DMS 273 treated with DMSO at 0.1 percent for 48 hours (cell line): ENCODE measurements at places on chromosomes 3 and 15.

DNA sequence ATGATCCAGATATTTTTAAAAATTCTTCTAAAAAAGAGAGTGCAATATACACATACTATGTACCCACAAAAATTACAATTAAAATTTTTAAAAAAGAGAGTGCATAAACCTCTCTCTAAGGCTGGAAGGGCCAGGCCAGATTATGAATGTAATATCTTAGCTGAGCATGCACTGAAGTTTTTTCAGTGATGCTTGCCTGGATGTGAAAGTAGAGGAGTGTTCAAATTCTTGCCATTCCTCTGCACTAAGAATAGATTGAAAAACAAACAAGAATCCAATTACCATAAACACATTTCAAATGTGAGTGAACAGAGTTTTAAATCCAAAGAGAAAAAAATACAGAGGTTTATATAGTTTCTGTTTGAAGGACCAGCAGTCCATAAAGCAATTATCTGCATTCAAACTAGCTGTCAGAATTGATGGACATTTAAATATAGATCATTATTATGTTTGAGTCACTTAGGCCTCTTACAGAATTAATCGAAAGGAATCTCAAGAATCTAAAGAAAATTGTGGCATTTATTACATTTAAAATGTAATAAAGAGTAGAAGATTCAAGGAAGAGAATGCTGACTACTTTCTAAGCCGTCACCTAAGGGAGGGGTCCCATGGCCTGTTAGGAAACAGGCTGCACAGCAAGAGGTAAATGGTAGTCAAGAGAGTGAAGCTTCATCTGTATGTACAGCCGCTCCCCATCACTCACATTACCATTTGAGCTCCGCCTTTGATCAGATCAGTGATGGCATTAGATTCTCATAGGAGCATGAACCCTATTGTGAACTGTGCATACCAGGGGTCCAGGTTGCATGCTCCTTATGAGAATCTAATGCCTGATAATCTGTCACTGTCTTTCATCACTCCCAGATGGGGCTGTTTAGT is 159.3 kb upstream of the MDFIC2 start:
- DNase-seq = no peak

GRCh38 chr3:70000028-70000410 is 486 bp downstream of the SAMMSON start:
- DNase-seq = no peak

DNA sequence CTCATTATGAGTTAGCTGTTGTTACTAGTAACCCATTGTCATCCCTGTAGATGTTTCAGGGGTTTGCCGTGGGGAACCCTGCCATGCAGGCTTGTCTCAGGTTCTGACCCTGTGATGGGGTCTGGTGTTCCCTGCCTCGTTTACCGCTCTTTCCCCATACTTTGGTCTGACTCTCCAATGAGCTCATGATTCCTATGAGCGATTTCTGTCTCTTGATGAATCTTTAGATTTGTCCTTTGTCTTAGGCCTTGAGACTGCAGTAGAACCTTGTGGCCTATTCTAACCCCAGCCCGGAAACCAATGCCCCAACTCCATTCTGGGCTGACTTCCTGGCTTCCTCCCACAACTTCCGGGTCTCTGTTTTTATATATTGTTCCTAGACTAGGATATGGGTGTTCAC is 11.3 kb upstream of the IQGAP1 start:
- DNase-seq = no peak

- DNase-seq = no peak
These were observed 11.7 kb upstream of the TMC3 start for GRCh38 chr15:81385721-81386076.

DNA sequence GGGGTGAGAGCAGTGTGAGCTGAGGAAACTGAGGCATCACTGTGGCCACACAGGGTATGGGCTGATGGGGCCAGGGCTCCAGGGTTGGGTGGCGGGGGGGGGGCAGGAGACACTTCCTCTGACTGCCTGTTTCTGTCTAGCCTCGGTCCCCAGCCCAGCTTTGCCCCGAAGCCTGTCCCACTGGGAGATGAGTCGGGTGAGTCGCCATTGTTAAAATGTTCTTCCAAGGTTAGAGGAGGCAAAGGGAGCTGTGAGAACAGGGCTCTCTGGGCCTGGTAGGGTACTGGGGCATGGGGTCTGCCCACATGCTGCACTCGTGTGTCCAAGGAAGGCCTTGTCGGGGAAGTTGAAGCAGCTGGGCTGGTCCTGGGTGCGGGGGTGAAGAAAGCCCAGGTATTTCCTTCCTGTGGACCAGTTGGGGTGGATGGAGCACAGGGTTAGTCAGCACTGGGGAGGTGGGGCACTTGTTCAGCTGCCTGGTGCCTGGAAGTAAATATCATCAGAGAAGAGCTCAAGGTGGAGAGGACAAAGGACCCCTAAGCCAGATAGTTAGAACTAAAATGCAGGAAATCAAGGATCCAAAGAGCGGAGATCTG is 8.3 kb upstream of the JMJD7 start:
- DNase-seq = no peak

GRCh38 chr15:92383519-92384324 is 10.0 kb upstream of the ST8SIA2 start:
- no peak for DNase-seq

- DNase-seq = no peak
These were observed 562.1 kb downstream of the IGSF11 start for GRCh38 chr3:118472586-118472985.

DNA sequence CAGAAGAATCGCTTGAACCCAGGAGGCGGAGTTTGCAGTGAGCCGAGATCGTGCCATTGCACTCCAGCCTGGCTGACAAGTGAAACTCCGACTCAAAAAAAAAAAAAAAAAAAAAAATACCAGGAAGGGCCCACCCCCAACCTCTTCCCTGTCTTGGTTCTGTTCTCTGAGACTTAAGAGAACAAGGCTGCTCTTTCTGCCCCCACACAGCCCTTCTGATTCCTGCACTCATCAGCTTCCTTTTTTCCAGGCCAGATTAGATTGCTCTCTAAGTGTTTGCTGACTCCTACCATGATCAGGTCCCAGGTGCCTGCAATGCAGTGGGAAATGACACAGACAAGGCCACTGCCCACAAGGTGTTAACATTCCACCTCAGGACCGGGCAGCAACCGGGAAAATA is 13.0 kb downstream of the TMEM44 start:
- no peak for DNase-seq

GRCh38 chr3:34203386-34203785 is 405.0 kb downstream of the PDCD6IP start:
- DNase-seq = no peak

DNA sequence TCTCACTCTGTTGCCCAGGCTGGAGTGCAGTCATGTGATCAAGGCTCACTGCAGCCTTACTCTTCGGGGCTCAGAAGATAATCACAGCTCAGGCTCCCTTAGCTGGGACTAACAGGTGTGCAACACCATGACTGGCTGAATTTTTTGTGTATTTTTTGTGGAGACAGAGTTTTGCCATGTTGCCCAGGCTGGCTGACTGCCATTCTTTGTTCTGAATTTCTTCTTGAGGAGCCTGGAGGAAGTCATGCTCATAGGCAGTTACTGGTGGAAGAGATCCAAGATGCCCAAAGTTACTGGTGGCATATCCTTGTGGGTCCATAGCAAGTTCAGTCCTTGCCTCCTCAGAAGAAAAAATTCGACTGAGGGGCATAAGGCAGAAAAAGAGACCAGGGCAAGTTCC is 16.6 kb upstream of the UBP1 start:
- no peak for DNase-seq
